Natural killer cell (primary cell): ENCODE measurements at places on chromosomes 1 and 21.

DNA sequence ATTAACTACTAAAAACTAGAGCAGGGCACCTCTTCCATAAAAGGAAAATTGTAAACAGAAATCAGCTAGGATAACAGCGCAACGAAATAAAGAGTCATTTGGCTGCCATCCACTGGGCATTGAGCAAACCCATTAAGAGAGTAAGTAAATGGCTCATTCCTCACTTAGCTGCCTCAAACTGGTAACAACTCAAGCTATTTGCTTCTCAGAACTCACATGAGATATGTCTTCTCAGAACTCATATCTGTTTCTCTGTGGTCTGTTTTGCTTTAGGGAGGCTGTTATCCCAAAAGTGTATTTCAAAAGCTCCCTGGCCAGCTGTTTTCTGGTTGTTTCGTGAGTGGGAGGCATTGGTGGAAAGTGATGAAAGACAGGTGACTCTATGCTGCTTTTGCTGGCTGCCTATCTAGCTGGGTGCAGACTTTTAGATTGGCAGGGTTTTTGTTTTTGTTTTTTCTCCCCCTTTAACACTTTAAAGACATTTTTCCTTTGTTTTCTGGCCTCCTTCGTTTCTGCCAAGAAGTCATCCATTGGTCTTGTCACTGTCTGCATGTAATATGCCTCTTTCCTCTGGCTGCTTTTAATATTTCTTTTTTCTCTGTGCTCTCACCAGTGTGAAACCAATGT, 269.2 kb upstream of the RGS18 start:
- DNase-seq = no peak

GRCh38 chr21:29133796-29134195, 3.4 kb downstream of the MAP3K7CL start:
- DNase-seq = no peak

GRCh38 chr1:179142889-179143299, 61.0 kb downstream of the TOR3A start:
- no peak for DNase-seq

DNA sequence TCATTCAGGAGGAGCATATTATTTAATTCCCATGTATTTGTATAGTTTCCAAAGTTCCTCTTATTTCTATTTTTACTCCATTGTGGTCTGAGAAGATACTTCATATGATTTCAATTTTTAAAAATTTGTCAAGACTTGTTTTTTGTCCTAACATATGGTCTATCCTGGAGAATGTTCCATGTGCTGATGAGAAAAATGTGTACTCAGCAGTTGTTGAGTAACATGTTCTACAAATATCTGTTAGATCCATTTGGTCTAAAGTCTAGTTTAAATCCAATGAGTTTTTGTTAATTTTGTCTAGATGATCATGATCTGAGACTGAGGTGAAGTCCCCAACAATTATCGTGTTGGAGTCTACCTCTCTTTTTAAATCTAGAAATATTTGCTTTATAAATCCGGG, 14.5 kb downstream of the PSMG1 start:
- no peak for DNase-seq

DNA sequence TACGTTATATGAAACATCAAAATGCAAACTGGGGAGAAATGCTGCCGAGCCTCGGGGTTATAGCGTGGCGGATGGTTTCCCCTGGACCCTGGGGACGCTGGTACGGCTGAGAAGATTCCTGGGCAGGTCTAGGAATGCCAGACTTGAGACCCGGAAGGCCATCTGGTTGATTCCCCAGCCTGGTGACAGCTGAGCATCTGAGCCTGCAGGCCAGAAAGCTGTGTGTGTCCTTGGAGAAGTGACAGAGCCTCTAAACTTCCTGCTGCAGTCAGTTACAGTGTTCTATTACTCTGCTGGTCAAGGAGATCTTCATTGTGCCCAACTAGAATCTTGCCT, 2.3 kb downstream of the VASH2 start:
- DNase-seq = no peak
